BE2C (cell line): ENCODE measurements at places on chromosomes 7 and 10.

- no peak for DNase-seq
Measured at GRCh38 chr10:33704214-33704830, 369.9 kb upstream of the NRP1 start.

DNA sequence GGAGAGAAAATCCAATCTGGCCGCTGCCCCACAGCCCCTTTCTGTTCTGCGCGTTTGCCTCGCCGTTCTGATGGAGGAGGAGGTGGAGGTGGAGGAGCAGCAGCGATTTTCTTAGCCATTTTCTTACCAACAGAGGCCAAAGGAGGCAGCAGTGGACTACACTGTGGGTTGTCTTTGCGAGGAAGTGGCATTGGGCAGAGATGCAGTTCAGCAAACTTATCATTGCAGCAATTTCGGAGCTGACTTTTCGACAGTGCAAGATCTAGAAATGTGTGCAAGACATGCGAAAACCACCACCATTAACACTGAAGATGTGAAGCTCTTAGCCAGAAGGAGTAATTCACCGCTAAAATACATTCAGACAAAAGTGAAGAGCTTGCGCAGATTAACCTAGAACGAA, 1.9 kb upstream of the ARL4A start:
- peak; percentile 58 for DNase-seq

GRCh38 chr7:155644178-155644970, at the start of gene RBM33:
Gene RBM33 (plus strand): TSS chr7:155644661. CDS start chr7:155644877, 216 bp downstream.
- peak; percentile 85 for DNase-seq

DNA sequence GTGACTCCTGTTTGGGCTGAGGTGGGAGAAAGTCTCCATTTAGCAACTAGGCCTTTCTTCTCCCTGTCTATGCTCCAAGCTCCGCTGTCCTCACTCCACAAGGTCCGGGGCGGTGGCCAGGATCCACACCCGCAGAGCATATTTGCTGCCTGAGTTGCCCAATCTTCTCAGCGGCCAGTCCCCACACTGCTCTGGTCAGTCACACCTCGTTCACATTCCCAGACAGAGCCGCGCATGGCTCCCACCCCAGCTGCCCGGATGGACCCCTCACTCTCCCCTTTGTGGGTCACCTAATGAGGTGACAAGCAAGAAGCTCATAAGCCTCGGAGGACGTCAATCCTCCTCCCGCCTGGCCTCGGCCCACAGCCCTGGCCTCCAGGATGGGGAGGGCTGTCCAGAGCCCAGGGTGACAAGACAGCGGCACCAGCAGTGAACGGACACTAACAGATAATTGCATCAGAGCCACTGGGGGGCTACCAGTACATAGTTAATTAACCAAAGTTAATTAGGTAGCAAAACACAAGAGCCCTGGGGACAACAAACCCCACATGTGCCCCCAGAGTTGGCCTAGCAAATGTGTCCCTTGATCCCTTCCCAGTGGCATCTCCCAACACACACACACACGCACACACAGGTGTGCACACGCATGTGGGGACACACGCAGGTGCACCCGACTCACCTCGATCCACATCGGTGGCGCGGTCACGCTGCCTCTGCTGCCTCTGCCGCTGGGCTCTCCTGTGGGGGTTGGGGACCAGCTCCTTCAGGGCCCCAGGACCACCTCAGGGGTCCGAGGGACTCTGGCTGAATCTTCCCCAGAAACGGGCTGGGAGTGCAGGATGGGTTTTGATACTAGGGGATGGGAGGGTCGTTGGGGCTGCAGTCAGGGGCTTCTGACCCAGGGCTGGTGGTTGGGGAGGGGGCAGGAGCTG, 11.8 kb downstream of the EPHA1 start:
- no peak for DNase-seq

DNA sequence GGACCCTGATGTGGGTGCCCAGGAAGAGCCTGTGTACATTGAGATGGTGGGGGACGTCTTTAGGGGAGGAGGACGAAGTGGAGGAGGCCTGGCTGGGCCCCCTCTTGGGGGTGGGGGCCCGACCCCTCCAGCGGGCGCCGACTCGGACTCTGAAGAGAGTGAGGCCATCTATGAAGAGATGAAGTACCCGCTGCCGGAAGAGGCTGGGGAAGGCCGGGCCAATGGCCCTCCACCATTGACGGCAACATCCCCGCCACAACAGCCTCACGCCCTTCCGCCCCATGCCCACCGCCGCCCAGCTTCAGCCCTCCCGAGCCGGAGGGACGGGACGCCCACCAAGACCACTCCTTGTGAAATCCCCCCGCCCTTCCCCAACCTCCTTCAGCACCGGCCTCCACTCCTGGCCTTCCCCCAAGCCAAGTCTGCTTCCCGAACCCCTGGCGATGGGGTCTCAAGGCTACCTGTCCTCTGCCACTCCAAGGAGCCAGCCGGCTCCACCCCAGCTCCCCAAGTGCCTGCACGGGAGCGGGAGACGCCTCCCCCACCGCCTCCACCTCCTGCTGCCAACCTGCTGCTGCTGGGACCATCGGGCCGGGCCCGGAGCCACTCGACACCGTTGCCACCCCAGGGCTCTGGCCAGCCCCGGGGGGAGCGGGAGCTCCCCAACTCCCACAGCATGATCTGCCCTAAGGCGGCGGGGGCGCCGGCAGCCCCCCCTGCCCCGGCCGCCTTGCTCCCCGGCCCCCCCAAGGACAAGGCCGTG, 4.8 kb downstream of the NYAP1 start:
- DNase-seq = no peak

GRCh38 chr7:51064688-51065087, 251.9 kb downstream of the COBL start:
- DNase-seq = no peak

GRCh38 chr7:51970961-51971665, 654.5 kb upstream of the COBL start:
- DNase-seq = no peak

DNA sequence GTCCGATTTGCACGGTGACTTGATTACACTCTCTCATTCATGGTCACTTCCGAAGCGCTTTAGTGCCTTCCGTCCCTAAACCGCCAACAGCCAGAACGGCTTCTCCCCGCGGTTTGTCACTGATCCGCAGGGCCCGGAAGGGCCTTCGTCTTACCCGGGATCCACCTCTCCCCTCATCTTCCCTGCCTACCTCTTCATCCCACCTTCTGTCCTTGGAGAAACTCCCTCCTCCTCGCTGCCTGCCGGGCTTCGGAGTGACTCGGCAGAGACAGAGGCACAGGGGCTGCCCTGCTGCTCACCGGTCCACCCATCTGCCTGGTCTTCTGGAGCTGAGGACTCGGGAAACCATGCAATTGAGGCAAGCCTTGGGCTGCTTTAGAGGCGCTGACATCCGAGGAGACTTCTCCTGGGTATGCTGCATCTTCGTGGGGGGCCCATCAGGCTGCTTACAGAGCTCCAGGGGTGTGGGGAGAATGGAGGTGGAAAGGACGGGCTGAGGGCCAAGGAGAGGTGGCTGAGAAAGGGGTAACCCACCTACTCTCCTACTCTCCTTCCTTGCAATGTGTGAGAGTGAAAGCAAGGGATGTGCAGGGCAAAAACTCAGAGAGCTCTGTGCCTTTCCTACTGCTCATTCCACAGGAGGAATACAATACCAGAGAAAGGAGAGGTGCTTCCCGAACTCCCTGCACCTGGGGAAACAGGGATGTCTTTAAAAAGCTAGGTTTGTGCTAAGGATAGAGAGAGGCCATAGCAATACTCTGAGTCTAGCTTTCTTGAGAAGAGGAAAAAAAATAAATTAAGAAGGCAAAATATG, 1.0 kb upstream of the HOXA11 start:
- no peak for DNase-seq

DNA sequence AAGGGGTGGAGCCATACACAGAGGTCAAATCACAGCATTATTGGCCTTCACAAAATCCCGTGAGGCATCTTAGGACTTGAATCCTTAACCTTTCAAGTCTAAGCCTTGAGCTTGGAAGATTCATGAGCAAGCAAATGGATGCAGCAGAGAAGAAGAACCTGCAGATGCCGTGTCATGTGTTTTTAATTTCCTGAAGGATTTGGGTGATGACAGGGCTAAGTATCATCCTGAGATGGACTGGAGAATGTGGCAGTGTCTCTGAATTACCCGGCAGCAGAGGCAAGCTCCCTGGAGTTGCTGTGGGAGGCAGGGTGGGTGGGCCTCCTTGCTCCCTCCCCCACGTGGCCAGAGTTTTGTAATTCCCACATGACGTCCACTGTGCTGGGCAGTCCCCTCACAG, 50.8 kb downstream of the GCC1 start:
- DNase-seq = no peak

GRCh38 chr10:132400041-132400546, 3.1 kb downstream of the PWWP2B start:
- no peak for DNase-seq

DNA sequence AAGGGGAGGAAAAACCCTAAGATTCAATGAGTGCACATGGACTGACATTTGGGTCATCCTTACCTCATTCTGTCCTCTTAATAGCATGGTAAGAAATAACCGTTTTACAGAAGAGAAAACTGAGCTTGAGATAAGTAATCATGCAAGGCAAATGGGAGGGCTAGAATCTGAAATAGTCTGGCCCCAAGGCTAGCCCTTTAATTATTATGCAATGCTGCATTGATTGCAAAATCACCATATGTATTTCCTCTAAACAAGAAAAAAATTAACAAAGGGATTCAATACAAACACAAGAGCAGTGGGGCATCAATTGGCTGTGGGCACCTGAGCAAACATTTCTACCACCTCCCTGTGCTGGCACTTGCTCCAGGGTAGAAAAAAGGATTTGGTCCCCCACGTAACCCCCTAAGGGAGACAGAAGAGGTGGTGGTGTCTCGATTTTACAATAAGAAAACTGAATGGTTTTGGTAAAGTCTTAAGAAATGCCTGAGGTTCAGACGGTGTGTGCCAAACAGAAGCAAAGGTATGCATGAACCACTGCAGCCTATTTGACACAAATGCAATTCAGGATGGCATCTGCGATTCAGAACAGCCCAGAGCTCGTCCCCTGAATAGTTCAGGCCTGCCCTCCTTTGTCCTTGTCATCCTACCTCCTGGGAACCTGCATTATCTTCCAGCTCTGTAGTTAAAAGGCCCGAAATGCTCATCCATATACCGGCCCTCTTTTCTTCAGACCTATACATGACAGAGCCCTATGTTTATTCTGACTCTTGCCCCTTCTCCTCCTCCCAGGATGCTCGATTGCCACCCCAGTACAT, 23.6 kb downstream of the PIP4K2A start:
- no peak for DNase-seq

DNA sequence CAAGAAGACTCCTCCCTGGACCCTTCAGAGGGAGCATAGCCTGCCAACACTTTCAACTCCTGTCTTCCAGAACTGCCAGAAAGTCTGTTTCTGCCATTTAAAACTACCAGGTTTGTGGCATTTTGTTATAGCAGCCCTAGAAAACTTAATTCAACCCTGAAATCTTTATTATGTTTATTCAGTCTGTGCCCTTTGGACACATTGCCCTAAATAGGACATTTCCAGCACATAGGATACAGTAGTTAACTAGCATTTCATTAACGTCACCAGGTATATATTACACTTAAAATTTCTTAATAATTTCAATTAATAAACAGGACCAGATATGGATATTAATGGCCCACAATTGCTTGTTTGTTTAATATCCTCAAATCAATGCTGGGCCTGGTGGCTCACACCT, 54.3 kb downstream of the KCNH2 start:
- DNase-seq = no peak

DNA sequence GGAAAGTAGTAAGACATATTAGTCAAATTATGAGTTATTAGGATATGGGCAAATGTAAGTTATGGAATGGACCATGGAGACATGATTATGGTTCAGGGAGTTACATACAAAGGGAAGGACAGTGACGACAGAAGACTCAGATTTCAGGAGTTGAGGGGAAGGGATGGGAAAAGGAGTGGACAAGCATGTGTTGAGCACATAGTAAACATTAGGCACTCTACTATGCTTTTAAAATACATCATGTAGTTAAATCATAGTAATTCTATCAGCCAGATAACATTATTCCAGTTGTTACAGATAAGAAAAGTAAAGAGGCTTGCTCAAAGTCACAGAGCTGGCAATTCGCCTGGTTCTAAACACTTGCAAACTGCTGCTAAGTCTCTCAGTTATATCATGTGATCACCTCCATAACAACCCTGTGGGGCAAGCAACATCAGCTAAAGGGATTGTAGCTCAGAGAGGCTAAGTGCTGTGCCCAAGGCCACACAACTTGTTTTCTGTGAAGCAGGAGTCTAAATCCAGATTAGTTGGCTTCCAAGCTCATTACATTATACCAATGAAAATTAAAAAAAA, 115.2 kb upstream of the MDFIC start:
- no peak for DNase-seq

- no peak for DNase-seq
Measured at GRCh38 chr7:36210291-36210922, 57.4 kb downstream of the EEPD1 start.

GRCh38 chr10:124131172-124131571, 37.8 kb upstream of the CHST15 start:
- DNase-seq = no peak

DNA sequence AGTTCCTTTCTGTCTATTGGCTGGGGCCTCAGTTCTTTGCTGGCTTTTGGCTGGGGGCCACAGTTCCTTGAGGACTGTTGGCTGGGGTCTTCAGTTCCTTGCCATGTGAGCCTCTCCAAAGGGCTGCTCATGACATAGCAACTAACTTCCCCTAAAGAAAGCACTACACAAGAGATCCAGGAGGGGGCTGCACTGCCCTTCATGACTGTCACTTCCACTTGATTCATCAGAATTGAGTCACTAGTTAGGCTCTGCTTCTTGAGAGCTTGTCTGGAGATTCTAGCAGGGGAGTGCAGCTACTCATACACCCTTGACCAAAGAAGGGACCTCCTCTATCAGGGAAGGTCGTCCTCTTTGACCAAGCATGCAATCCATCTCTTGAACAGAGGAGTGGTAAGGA, 38.0 kb upstream of the MKX start:
- DNase-seq = no peak
